ENCODE measurements at places on chromosomes 6 and 20.

- no peak for DNase-seq
Measured at GRCh38 chr20:19679900-19680495, 78.1 kb upstream of the RIN2 start.

- DNase-seq, result no peak
Measured at GRCh38 chr6:47437592-47437991, 40.0 kb upstream of the CD2AP start.

GRCh38 chr6:109007521-109007920 is 87.1 kb downstream of the SESN1 start:
- DNase-seq, result no peak

- DNase-seq, result no peak
Measured at GRCh38 chr20:51640743-51641142, 98.2 kb upstream of the NFATC2 start.

DNA sequence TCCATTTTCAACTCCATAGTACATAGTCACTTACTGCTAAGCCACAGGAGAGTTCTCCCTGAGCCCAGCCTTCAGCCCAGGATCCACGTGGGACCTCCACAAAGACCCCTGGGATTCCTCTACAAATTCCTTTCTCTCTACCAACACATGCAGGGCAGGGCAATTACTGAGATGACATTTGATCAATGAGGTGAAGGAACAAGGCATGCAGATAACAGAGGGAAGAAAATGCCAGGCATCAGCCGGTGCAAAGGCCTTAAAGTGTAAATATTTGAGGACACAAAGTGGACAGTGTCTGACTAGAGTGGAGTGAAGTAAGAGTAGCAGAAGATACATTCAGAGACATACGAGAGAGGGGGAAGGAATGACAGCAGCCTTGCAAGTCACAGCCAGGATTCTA is 70.2 kb downstream of the HS3ST5 start:
- no peak for DNase-seq

GRCh38 chr6:61951586-61951985 is 334.4 kb downstream of the KHDRBS2 start:
- DNase-seq, result no peak

GRCh38 chr20:6524305-6524704 is 243.2 kb upstream of the BMP2 start:
- DNase-seq, result no peak

DNA sequence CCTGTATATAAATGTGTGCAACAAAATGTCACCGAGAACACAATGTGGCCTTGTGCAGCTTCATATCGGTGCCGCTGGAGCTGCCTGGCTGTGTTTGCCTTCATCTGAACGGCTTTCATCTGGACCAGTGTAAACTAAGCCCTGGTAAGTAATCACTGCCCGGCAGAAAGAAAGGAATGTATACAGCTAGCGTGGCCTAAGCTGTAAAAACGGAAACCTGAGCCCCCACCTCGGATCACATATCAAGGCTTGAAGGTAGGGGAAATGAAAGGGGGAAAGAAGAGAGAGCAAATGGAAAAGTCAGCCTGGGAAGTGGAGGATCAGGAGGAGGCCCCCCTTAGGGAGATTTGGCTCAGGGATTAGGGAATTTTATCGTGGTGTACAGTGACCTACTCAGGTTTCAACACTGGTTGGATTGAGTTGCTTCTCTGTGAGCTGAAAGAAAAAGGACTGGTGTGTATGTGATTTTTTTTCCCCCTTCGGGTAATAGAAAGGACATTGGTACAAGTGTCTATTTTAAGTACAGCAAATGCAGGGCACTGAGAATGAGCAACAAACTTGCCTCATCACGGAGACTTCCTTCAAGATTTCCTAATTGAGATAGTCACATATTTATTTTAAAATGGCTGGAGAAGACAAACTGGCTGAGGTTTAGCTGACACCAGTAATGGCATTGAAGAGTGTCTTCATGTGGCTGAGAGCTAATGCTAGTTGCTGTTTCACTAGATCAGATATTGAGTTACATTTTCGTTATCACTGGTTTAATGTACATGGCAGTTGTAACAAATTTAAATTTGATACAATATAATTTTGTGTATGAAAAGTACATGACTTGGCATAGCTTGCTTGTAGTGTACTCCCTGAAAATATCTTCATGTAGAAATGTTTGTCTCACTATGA is 3.5 kb downstream of the SOBP start:
- DNase-seq, result no peak

- DNase-seq, result peak; percentile 41
Measured at GRCh38 chr6:89834884-89835792, 5.5 kb downstream of the CASP8AP2 start.

DNA sequence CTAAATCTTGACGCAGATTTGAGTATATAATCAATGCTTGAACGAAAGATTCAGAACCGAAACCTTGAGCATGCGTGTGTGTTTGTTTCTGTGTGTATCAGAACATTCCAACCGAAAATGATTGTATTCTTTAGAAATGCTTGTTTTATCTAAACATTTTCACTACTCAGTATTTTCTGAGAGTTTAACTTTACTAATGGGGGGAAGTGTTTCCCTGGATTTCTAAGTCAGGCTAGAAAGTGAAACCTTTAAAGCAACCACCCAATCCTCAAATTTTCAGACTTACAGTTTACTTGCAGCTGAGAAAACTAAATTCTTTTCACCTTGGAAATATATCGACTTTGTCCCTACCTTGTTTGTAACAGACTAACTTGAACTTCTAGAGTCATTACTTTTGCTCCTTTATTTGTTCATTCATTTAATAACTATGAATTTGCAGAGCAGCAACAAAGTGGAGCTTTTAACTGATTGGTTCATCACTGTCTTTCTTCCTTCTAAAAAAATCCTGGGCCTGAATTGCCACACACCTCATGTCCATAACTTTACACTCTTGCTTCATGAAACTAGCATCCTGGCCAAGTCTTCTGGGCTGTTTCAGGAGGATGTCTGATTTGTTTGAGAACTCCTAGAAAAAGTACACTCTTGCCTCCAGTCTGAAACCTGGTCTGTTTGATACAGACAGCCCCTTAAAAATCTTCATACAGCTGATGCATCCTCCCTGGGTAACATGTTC is 77.8 kb upstream of the XRN2 start:
- DNase-seq, result no peak

GRCh38 chr6:30459145-30459544 is 30.2 kb upstream of the HLA-E start:
- DNase-seq, result no peak

GRCh38 chr6:151243481-151243880 is 3.7 kb downstream of the AKAP12 start:
- DNase-seq, result no peak

Data from activated CD8-positive, alpha-beta memory T cell treated with anti-CD3 and anti-CD28 coated beads for 24 hours (primary cell).